CD8-positive, alpha-beta T cell (primary cell): ENCODE measurements at places on chromosomes 3 and 15. TPM values are rescaled to one million over a fixed set of nuclear protein-coding genes. Genes with fewer than 3 reads are reported as not detected.

TMEM212 gene
- not detected for total RNA-seq

SPRED1 gene
- 0.50 TPM for total RNA-seq

GCHFR gene
- 17.2 TPM for total RNA-seq

CEMIP gene
- total RNA-seq = not detected

GALNT15 gene
- total RNA-seq = not detected

PEX5L gene
- not detected for total RNA-seq

GPR15 gene
- 9.1 TPM for total RNA-seq

ADIPOQ gene
- not detected for total RNA-seq

SEMA4B gene
- 12.3 TPM for total RNA-seq

CCDC39 gene
- total RNA-seq = not detected

SPINK8 gene
- total RNA-seq = not detected

PCLAF gene
- total RNA-seq = 0.83 TPM

FEZF2 gene
- not detected for total RNA-seq
